ENCODE measurements at places on chromosomes 16 and 17.
A peak's percentile ranks its signal among the peaks of the same experiment; 100 is the strongest.

GRCh38 chr17:45307290-45308015, 9.4 kb downstream of the MAP3K14 start:
- peak; percentile 42 for DNase-seq

DNA sequence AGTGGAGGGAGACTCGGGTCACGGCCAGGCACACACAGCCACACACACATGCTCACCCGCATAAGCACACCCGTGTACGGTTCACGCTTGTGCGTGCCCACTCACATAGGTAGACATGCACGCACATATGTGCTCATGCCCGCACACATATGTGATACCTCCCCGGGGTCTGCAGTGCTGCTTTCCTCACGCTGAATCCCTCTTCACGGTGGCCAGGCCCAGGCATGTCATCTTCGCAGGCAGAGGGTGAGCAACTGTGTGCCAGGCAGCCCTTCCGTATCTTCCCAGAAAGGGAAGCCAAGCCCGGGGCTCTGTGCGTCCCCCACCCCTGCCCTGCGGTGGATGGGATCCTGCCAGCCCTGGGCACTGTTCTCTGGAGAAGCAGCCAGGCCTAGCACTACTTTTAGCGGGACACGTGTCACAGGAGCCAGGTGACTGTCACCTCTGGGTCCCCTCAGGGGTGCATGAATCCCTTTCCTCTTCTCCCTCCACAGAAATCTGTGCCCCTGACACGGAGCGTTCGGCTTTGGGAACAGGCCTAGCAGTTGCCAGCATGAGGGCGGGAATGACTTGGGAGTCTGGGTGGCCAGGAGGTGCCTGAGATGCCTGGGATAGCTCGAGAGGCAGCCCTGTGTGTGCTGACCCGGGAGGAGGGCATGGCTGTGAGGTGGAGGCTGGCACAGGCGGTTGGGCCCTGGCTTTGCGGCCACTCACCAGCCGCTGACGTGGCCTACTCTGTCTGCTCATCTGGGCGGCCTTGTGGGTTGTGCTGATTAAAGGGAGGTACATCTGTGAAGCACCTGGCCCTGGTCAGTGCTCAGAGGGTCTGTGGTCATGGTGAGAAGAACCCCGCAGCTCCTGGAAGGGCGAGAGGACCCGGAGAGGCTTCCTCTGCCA, 47.5 kb downstream of the BAIAP2 start:
- no peak for DNase-seq

DNA sequence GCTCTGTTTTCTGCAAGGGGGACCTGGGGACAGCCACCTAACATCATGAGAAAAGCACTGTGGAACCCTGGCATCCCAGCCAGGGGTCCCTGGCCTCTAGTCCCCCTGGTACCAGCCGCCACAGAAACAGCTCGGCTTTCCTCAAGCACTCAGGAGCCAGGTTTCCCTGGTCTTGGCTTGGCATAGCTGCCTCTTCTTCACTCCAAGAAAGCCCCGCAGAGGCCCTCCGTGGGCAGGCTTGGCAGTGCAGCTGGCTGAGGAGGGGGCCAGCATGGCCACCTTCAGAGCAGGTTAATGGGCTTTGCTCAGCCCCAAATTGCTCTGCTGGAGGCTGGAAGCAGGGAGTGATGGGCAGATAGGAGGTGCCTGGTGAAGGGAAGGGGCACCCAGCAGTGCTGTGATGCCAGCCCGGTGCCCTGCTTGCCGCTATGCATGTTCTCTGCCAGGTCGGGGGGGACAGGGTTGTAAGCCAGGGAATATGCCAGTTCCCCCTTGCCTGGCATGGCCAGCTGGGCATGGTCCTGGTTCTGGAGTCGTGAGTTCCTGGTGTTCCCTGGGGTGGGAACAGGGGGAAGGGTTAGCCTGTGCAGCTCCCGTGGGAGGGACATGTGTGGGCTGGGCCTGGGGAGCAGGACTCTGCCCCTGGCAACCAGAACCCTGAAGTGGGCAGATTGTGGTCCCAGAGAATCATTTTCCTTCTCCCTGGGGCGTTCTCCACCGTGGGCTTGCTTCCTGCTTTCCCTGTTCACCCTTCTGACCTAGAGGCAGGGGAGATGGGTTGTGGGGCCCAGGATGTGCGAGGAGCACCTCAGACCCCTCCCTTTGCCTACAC, 3.2 kb downstream of the ANKRD13B start:
- no peak for DNase-seq

DNA sequence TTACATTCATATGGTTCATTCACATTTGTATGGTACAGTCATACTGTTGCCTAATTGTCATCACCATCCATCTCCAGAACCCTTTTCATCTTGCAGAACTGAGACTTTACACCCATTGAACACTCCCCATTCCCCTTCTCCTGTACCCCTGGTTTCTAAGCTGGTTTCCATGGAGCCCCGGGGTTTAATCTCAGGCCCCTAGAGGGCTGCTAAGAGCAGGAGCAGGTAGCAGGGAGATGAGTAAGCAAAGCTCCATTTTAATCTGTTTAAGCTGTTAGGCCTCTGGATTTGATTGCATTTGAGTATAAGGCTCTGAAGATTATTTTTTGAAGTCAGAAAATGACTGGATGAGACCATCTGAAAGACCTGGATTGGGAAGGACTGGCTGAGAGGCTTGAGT, 68.5 kb upstream of the RPL38 start:
- no peak for DNase-seq

DNA sequence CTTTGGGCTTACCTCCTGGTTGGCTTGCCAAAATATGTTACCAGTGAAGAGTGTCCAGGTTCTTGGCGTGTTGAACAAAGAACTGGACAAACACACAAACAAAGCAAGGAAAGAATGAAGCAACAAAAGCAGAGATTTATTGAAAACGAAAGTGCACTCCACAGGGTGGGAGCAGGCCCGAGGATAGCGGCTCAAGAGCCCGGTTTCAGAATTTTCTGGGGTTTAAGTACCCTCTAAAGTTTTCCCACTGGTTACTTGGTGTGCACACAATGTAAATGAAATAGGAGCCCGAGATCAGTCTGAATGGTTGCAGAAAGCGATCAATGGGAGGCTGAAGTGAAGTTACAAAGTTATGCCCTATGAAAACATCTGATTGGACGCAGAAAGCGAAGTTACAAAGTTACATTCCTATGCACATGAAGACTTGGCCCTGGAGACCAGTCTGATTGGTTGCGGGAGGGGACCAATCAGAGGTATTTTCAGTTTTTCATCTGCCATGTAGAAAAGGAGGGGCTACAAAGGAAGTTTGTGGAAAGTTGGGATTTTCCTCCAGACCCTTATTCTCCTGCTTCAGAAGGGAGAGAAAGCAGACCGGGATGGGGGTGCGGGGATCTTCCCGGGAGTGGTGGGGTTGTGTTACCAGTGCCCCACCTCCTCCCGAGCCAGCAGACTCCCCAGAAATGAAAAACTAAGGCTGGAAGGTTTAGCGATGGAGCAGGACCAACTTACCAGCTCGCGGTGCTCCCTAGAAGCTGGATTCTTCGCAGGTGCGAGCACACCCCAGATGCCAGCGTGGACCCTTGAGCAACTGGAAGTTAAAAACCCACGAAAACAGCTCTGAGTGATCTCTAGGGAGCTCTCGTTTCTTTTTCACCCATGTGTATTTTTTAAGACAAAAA, at the start of gene SLFN12:
SLFN12 (minus strand) TSS at position 325 of the 899 bp plus-strand sequence. CDS start 9,472 bp downstream, outside the sequence.
- DNase-seq: peak; percentile 29

DNA sequence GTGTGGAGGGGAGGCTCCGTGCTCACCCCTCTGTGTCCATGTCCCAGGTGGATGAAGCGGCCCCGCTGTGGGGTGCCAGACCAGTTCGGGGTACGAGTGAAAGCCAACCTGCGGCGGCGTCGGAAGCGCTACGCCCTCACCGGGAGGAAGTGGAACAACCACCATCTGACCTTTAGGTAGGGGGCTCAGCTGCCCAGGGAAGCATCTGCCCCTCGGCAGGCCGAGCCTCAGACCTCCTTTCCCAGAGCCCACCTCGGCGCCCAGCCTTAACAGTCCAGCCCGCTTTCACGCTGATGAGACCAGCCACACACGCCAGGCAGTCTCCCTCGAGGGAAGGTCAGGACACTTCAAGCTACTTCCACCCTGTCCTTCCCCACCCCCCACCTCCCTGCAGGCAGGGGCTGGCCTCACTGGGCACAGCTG, 12.7 kb downstream of the MMP15 start:
- DNase-seq: no peak

DNA sequence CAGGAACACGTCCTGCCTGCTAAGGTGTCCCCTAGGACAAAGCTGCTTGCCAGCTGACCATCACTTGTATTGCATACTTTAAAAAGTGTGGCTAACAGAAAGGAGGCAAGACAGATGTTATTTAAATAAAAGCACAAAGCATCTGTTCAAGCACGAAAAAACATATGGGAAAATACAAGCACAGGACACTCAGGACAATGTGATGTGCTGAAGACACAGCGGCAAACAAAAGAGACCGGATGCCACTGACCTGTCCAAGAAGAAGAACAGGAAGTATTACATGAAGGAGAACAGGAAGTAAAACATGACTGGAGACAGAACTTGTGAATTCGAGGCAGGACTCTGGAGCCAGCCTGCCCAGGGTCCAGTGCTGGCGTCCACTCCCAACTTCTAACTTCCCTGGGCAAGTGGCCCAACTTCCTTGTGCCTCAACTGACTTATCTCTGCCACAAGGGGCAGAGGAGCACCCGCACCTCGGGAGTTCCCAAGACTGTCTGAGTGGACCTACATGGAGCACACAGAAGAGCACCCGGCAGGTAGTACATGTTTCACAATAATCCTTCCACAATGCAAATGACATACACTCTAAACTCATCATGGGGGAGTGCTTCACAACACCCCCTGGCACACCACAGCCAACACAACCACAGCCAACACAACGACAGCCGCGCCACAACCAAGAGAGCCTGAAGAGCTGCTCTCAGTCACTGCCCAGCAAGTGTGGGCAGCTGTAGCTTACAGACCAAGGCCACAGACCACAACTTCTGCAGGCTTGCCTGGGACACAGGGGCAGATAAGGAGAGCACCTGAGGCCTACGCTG, 36.6 kb downstream of the ANKRD11 start:
- DNase-seq: no peak

Measured in activated B cell treated with CpG ODN at 0.5 μM for 24 hours (primary cell).